Activated CD4-positive, alpha-beta T cell treated with anti-CD3 and anti-CD28 coated beads, Interleukin-2, amount 10 ng/mL, durations not matched to agents 7 days and 5 days (primary cell): ENCODE measurements at places on chromosomes 7 and 10. TPM values are rescaled to one million over a fixed set of nuclear protein-coding genes. Genes with fewer than 3 reads are reported as not detected.

Gene SEMA3D
- total RNA-seq = not detected

DNA sequence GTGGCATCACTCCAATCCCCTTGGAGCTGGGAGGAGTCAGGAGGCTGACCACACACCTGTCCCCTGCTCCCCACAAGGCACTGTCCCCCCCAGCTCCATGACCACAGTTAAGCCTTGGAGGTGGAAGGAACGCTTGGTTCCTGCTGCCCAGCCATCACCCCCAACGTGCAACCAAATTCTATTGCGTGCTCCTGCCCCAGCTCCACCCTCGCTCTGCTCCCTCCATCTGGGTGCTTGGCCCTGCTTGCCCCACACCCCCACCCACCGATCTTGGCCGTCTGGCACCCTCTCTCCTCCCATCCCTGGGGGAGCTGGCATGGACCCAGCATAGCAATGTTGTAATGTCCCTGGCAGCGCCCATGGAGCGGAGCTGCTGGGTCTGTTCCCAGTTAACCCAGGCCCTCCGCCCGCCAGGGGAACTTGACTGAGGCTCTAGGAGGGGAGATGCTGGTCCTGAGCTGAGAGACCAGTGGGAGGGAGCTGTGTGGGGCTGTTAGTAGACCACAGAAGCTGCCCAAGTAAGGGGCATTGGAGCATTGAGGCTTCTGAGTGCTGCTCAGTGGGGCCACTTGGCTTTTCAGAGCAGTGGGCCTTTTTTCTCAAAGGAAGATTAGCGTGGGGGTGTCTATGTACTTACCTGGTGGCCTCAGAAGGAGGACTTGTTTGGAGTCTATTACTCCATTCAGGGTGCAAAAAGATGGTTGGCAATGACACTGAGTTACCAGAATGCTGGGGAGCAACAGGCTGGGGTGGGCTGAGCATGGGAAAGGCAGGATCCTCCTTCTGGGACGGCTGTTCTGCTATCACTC, 1.1 kb downstream of the EPHB6 start:
- H3K27ac ChIP-seq = peak overlapping the region; percentile 72
- H3K4me3 ChIP-seq = peak overlapping the region; percentile 75
- H3K36me3 ChIP-seq = no peaks in the 10 kb centered on the region
- no peak for DNase-seq
- peaks cover 30% of the 10 kb centered on the region for H3K4me1 ChIP-seq

Gene ITGA8
- total RNA-seq = not detected

GRCh38 chr10:32376097-32376496, 29.1 kb upstream of the EPC1 start:
- peaks cover 25% of the 10 kb centered on the region for H3K36me3 ChIP-seq
- H3K4me3 ChIP-seq = no peak overlapping the region
- no peak overlapping the region for H3K27ac ChIP-seq
- no peak for DNase-seq
- H3K4me1 ChIP-seq = peaks cover 37% of the 10 kb centered on the region
- no peaks in the 10 kb centered on the region for H3K27me3 ChIP-seq

DNA sequence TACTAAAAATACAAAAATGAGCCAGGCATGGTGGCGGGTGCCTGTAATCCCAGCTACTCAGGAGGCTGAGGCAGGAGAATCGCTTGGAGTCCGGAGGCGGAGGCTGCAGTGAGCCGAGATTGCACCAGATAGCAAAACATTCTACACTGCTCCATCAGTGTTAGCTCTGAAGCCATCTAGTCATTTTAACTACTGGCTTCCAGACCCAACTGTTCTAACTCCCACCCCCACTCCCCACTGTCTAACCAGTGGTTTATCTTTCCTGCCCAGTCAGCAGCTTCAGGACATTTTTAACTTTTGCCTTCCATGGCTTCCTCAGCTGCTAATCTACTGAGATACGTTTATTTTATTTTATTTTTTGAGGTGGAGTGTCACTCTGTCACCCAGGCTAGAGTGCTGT, 6.2 kb upstream of the FRAT1 start:
- H3K4me1 ChIP-seq = peaks cover 3% of the 10 kb centered on the region
- H3K27ac ChIP-seq = no peak overlapping the region
- H3K4me3 ChIP-seq = no peak overlapping the region
- no peaks in the 10 kb centered on the region for H3K36me3 ChIP-seq
- H3K27me3 ChIP-seq = no peaks in the 10 kb centered on the region

Gene ANK3
- total RNA-seq = 47.1 TPM

Gene UPK3B
- 1.5 TPM for total RNA-seq

GRCh38 chr10:122498521-122498920, 37.2 kb downstream of the HTRA1 start:
- peaks cover 8% of the 10 kb centered on the region for H3K4me1 ChIP-seq
- peaks cover 15% of the 10 kb centered on the region for H3K27me3 ChIP-seq
- H3K36me3 ChIP-seq = no peaks in the 10 kb centered on the region
- no peak overlapping the region for H3K4me3 ChIP-seq
- H3K27ac ChIP-seq = no peak overlapping the region

DNA sequence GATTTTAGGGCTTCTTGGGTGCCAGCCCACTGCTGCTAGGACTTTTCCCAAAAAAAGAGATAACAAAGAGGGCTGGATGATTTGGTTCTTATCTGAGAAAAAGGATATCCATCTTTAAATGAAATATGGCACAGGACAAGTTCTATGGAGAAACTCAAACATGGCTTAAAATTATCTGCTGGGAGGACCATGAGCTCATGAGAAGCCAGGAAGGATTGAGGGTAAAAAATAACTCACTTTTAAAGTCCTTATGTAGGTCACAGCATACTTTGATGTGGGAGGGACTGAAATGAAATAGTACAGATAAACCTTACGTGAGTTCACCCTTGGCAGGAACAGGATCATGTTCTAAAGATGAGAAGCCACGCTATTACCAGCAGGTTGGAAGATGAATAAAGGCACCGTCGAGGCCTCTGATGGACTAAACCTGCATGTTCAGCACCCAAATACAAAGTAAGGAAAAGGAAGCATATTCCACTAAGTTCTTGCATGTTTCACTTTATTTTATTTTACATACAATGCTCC, 369.2 kb upstream of the KLF6 start:
- no peaks in the 10 kb centered on the region for H3K27me3 ChIP-seq
- peaks cover 12% of the 10 kb centered on the region for H3K4me1 ChIP-seq
- no peak overlapping the region for H3K27ac ChIP-seq

GRCh38 chr10:95356190-95356955, 65.6 kb upstream of the PDLIM1 start:
- no peaks in the 10 kb centered on the region for H3K36me3 ChIP-seq
- no peak overlapping the region for H3K27ac ChIP-seq

Gene STAG3
- total RNA-seq = 24.7 TPM

GRCh38 chr7:102073931-102074880, 212.5 kb upstream of the SH2B2 start:
- peaks cover 20% of the 10 kb centered on the region for H3K36me3 ChIP-seq
- H3K27ac ChIP-seq = no peak overlapping the region

Gene SPDYE2B
- not detected for total RNA-seq

- no peaks in the 10 kb centered on the region for H3K27me3 ChIP-seq
- peak overlapping the region; percentile 57 for H3K4me3 ChIP-seq
- peaks cover 12% of the 10 kb centered on the region for H3K36me3 ChIP-seq
- DNase-seq = no peak
Observed at GRCh38 chr10:17175551-17175950, 25.9 kb downstream of the TRDMT1 start.

DNA sequence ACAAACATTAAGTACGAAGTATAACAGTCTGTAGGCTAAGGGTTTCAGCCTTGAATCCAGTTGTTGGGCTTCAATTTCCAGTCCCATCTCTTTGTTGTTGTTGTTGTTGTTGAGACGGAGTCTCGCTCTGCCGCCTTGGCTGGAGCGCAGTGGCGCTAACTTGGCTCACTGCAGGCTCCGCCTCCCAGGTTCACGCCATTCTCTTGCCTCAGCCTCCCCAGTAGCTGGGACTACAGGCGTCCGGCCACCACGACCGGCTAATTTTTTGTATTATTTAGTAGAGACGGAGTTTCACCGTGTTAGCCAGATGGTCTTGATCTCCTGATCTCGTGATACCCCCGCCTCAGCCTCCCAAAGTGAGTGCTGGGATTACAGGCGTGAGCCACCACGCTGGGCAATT, 464.9 kb downstream of the ANKRD7 start:
- H3K36me3 ChIP-seq = no peaks in the 10 kb centered on the region
- no peaks in the 10 kb centered on the region for H3K27me3 ChIP-seq
- no peak for DNase-seq
- no peak overlapping the region for H3K4me3 ChIP-seq
- H3K27ac ChIP-seq = no peak overlapping the region

Gene GDF10
- total RNA-seq = not detected

Gene TAC1
- total RNA-seq = not detected

DNA sequence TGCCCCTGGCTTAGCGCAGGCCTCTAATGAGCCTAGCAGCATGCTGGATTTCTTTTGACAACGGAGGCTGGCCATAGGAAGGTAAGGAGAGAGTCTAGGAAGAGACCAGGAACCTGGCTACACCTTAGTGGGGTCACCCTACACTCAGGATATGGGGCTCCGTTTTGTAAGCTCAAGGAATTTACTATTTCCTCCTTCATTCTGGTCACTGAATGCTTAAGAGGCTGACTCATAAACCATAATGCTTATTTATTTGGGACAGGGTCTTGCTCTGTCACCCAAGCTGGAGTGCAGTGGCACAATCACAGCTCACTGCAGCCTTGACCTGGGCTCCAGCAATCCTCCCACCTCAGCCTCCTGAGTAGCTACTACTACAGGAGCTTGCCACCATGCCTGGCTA, 38.4 kb downstream of the CARD11 start:
- no peak overlapping the region for H3K4me3 ChIP-seq
- H3K36me3 ChIP-seq = peaks cover 71% of the 10 kb centered on the region
- no peaks in the 10 kb centered on the region for H3K27me3 ChIP-seq
- DNase-seq = no peak

DNA sequence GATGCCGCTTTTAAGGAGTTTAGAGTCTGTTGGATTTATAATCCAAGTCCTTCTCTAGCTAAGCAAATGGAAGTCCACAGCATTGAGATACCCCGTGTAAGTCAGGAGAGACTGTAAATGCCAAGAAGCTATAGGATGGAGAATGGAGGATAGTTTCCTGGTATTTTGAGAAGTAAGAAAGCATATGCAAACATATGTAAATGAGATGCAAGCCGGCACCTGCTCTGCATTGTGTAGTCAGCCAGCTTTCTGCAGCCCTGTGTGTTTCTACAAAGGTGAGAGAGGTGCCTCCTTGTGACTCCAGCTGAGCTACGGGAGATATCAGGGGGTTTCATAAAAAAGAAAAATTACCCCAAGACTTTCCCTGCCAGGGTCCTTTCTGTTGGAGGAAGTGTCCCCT, 176.3 kb downstream of the RPS24 start:
- peaks cover 6% of the 10 kb centered on the region for H3K27me3 ChIP-seq
- no peaks in the 10 kb centered on the region for H3K36me3 ChIP-seq
- peaks cover 5% of the 10 kb centered on the region for H3K4me1 ChIP-seq

Gene OR6B1
- not detected for total RNA-seq

GRCh38 chr10:86782701-86783418, 26.4 kb downstream of the BMPR1A start:
- no peaks in the 10 kb centered on the region for H3K4me1 ChIP-seq
- peaks cover 4% of the 10 kb centered on the region for H3K27me3 ChIP-seq
- no peak overlapping the region for H3K27ac ChIP-seq
- H3K4me3 ChIP-seq = no peak overlapping the region

DNA sequence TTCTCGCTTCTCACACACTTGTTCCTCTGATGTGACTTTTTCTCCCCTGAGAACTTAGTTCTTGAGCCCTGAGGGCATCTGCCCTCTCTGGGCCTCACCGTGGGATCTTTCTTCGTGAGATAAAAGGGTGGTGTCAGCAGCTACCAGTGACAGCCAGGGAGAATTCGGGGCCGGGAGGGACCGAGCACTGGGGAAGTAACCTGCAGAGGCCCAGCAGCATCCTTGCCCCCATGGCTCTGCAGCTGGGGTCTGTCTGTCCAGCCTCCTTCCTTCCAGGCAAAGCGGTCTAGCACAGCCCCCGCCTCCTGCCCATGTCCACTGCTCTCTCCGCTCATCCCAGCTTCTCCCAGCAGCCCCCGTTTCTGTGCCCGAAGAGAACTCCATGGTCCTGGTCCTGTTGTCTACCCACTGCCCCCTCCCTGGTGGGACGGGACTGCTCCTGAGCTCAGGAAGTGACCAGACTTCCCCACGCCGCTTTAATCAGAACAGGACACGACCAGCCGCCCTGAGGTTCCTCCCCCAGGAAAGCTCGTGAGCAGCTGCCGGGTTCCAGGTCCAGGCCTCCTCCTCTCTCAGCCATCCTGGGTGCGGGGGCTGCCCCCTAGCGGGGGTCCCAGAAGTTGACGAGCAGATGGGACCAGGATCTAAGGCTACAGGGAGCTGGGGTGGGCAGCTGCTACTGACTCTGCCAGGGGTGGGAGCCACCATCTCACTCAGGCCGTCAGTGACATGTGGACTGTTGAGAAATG, 187.5 kb downstream of the WDR37 start:
- peaks cover 19% of the 10 kb centered on the region for H3K27me3 ChIP-seq
- DNase-seq = no peak
- no peak overlapping the region for H3K27ac ChIP-seq
- no peaks in the 10 kb centered on the region for H3K36me3 ChIP-seq
- H3K4me3 ChIP-seq = no peak overlapping the region
- H3K4me1 ChIP-seq = peaks cover 6% of the 10 kb centered on the region

GRCh38 chr7:102993718-102994029, 80.9 kb downstream of the LRRC17 start:
- H3K27me3 ChIP-seq = no peaks in the 10 kb centered on the region
- H3K4me3 ChIP-seq = no peak overlapping the region
- no peak for DNase-seq
- H3K27ac ChIP-seq = no peak overlapping the region
- no peaks in the 10 kb centered on the region for H3K36me3 ChIP-seq
- peaks cover 2% of the 10 kb centered on the region for H3K4me1 ChIP-seq

- no peak overlapping the region for H3K27ac ChIP-seq
- no peaks in the 10 kb centered on the region for H3K27me3 ChIP-seq
- H3K4me1 ChIP-seq = peaks cover 1% of the 10 kb centered on the region
Observed at GRCh38 chr7:105638334-105638733, 57.0 kb upstream of the EFCAB10 start.

Gene UFSP1
- 2.3 TPM for total RNA-seq

Gene SFRP4
- total RNA-seq = not detected

DNA sequence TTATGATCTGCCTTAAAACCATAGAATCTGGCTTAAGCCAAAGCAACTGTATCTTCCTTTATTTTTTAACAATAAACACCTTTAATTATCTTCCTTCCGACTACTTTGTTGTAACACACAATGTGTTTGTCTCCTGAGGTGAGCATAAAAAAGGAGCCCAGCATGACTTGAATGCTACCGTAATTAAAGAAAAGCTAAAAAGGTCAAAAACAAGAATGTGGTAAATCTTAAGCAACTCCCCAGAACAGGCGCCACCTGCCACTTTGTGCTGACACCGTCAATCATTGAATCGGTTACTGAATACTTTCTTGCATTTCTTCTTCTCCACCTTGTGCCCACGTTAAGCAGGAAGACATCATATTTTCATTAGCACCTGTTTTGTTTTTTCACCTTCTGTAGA, 569.9 kb upstream of the C7orf33 start:
- no peaks in the 10 kb centered on the region for H3K36me3 ChIP-seq
- DNase-seq = no peak
- no peaks in the 10 kb centered on the region for H3K27me3 ChIP-seq
- H3K4me1 ChIP-seq = no peaks in the 10 kb centered on the region
- H3K4me3 ChIP-seq = no peak overlapping the region
- H3K27ac ChIP-seq = no peak overlapping the region

Gene FGFR2
- total RNA-seq = not detected

- H3K36me3 ChIP-seq = no peaks in the 10 kb centered on the region
- H3K27ac ChIP-seq = no peak overlapping the region
- DNase-seq = no peak
- H3K4me1 ChIP-seq = no peaks in the 10 kb centered on the region
- no peak overlapping the region for H3K4me3 ChIP-seq
Observed at GRCh38 chr10:52409928-52410327, 95.8 kb downstream of the DKK1 start.

Gene HTR5A
- total RNA-seq = not detected
